ENCODE measurements at places on chromosomes 6 and 20.

GRCh38 chr6:106192824-106193223 is 106.7 kb downstream of the PRDM1 start:
- peak; percentile 20 for DNase-seq

- DNase-seq: no peak
Observed at GRCh38 chr6:107744927-107745326, 79.2 kb downstream of the SCML4 start.

DNA sequence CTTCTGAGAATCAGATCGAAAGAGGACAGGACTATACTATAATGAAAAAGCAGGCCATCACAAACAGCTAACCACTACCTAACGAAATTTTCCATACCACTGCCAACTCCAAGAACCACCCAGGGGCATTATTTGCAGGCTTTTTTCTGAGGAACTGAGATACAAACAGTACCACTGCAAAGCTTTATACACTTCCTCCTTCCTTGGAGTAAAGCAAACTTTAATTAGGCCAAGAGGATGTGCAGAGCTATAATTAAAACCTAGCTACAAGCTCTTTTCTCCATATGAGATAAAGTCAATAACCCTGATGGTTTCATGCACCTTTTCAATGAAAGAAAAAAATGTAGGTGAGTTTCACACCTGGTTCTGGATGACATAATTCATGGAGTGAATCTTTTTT is 68.5 kb downstream of the ELOVL5 start:
- DNase-seq: no peak

DNA sequence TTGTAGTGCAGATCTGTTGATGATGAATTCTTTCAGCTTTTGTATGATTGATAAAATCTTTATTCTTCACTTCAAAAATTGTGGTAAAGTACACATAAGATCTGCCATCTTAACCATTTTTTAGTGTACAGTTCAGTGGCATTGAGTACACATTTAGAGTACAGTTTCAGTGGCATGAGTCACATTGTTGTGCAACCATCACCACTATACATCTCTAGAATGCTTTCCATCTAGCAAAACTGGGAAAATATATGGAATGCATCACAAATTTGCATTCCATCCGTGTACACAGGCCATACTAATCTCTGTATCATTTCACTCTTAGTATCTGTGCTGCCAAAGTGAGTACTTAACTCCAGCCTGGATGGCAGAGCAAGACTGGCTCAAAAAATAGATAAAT is 28.7 kb downstream of the SIRPD start:
- no peak for DNase-seq

- DNase-seq: peak; percentile 81
Observed at GRCh38 chr6:148746363-148747144, at the start of gene UST. TSS of gene UST (plus strand) at chr6:148747030. CDS start at chr6:148747431, 401 bp downstream.

- no peak for DNase-seq
Observed at GRCh38 chr20:34904202-34904621, 27.8 kb downstream of the ACSS2 start.

GRCh38 chr20:34473262-34473883 is 42.8 kb upstream of the DYNLRB1 start:
- no peak for DNase-seq

DNA sequence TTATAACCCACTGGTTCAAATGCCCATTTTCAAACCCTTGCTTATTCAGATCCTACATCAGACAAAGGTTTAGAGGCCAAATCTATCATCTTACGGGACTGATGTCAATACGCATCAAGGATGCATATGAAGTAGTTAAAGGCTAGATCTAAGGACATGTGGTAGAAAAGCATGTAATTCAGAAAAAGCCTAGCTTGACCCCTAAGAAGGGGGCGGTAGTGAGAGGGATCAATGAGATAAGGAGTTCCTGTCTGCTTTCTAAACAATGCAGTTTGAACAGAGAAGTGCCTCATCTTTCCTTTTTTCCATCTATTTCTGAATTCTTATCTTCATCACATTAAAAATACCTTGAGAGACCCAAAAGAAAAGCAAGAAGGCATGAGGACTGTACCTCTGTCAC is 237.7 kb downstream of the ARHGAP18 start:
- DNase-seq: no peak

- no peak for DNase-seq
Observed at GRCh38 chr20:3084986-3085360, 449 bp upstream of the AVP start.

GRCh38 chr6:34043359-34043758 is 102.5 kb downstream of the GRM4 start:
- no peak for DNase-seq

GRCh38 chr6:120392941-120393340 is 941.3 kb downstream of the TBC1D32 start:
- DNase-seq: no peak

- DNase-seq: no peak
Observed at GRCh38 chr6:124970243-124970642, 8.0 kb downstream of the RNF217 start.

- DNase-seq: no peak
Observed at GRCh38 chr6:18498408-18498807, 111.3 kb downstream of the RNF144B start.

DNA sequence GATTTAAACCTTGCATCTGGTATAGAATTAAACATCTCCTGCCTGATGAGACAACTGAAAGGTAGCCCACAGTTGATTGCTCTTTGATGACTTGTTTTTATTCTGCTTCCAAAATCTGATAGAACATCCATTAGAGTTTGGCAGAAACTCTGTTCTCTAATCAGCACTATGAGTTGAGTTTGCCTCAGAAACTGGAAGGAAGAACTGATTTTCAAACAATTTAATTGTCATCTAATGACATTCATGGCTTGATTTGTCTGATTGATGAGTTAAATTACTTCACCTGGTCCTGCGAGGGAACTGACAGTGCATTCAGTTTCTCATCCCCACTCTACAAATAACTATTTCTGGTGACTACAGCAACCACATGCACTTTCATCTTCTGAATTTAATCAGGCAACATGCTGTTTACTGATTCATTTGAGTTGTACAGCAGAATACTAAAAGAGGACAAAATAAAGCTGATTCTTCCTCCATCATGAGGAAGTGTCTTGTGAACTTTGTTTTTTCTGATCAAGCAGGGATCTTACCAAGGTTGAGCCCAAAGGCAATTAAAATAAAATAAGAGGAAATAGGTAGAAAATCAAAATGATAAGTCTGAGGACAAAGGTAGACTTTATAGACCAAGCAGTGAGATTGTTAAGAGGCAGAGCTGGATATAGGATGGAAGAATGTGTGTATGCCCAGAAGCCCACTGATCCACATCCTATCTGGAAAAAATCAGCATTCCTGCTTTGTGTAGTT is 15.7 kb upstream of the MRAP2 start:
- no peak for DNase-seq

DNA sequence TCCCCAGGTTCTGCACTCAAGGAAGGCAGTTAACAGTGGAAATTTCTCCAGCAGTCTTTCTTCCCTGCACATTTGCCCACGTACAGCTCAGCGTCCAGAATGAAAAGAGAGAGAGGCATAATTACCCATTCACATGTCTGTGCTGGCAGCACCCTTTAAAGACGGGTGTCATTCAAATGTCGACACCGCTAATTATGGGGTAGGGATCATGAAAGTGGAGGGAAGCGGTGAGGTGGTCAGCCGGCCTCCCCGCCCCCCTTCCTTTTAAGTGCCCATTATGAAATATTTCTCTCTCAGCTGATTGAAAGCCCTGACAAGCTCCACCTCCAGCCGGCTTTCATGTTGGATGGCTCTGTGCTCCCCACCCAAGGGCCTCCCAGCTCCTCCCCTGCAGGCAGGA is 246.1 kb downstream of the BMP7 start:
- DNase-seq: no peak

GRCh38 chr6:154821638-154822037 is 88.4 kb downstream of the SCAF8 start:
- no peak for DNase-seq

- no peak for DNase-seq
Observed at GRCh38 chr6:138503881-138504680, 4.8 kb upstream of the NHSL1 start.

DNA sequence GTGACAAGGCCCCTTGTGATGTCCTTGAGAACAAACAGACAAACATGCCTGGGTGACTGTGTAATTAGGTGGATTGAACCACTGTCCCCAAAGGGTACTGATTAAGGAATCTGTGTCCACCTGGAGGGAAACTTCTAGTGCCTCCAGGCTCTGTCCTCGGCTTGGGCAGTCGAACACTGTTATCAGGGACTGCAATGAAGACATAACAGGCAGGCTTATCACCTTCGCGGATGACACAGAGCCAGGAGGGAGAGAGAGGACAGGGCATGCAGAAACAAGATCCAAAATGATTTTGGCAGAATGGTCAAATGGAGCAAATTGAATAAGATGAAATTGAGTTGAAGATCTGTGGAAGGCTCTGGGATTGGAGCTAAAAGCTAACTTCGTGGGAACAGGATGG is 60.9 kb upstream of the ZFAND3 start:
- no peak for DNase-seq

DNA sequence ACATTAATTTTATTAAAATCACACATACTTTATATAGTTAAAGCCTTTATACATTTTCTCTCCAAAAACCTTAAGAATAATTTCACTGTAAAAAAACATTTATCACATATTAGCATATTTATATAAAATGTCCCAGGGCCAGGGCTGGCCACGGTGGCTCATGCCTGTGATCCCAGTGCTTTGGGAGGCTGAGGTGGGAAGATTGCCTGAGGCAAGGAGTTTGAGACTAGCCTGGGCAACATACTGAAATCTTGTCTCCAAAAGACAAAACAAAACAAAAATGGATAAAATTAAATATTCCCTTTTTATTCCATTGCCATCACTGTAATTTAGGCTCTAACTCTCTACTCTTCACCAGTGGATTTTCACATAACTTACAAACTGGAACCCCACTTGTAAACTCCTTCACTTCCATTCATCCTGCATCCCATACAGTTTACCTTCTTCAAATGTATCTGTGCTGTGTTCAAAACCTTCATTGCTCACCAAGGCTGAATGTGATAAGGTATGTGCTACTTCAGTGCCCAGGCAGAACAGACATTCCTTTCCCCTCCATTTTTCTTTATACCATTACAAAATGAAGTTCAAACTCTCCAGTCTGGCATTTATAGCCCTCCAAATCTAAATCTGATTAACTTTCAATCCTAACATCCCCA is 42.9 kb upstream of the PIM1 start:
- no peak for DNase-seq

GRCh38 chr6:166052837-166053236 is 114.8 kb downstream of the TBXT start:
- DNase-seq: no peak

GRCh38 chr20:23241416-23241815 is 109.2 kb upstream of the NXT1 start:
- DNase-seq: no peak

DNA sequence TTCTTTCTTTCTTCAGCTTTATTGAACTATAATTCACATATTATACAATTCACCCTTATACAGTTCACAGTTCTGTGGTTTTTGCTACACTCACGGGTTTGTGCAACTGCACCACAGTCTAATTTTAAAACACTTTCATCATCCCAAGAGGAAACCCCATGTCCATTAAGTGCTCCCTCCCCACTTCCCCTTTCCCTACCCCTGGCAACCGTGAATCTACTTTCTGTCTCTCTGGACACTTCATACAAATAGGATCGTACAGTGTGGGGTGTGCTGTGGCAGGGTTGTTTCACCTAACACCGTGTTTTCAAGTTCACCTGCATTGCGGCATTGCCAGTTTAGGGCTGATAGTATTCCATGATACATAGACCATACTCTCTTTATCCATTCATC is 118.8 kb downstream of the PHACTR3 start:
- no peak for DNase-seq

DNA sequence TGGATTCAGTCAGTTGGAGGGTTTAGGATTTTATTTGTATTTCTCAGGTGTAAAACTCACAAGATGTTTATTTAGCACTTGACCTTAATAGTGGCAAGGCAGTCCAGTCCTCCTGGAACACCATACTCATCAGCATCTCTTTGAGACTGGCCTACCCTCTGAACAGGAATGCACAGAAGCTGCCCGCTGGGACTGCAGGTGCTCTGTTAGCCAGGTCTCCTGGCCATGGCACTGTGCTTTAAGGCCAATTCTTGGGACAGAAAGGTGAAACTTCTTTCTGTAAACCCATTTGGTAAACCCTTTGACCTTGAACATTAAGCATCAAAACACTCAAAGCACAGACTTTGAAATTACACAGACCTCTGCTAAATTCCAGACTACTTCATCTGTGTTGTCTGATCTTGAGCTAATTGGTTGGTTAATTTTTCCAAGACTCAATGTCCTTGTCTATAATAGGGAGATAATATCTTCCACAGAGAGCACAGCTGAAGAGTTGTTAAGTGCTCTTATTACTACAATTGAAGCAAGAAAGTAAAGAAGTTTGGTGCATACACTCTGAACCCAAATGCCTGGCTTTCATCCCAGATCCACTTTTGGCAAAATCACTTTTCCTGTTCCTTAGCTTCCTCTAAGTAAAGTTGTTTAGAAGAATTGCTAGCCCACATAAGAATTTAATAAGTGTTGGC is 54.9 kb upstream of the NT5E start:
- DNase-seq: no peak

DNA sequence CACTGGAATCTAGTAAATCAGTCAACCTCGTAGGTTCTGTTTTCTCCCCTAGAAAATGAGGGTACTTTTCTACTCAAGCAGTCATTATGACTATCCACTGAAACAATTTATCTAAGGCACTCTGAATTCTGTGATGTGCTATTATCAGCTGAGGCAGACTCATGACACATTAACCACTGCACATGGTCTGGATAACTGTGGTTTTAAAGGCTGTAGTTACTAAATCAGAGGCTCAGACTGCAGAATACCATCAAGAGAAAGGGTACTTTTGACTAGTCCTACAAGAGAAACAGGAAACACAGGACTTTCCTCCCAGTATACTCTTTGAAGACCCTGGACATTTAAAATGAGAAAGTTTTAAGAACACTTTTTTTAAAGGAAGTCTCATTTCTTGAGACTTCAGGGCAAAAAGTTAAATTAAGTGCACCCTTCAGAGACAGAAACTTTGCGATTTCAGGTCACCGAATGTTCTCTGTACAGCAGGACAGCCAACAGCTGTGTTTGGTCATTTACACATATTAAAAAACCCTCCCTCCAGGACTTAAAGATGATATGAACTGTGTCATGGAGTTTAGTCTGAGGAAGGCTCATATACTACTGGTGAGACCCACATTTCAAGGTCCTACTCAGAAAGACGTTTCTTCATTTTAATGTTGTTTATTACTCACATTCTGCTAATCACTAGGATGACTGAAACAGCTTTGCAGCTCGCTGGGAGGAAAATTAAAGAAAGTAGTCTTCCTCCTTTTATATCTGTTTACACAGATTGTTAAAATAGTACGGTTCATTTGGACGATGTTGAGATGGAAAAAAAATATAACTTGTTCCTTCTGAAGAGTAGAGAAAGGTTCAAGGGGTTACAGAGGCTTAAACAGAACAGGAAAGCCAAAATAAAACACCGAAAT is 19.9 kb downstream of the ATXN1 start:
- peak; percentile 94 for DNase-seq
